Neuronal stem cell (in vitro differentiated cells): ENCODE measurements at places on chromosomes 7 and 10.

- no peak for DNase-seq
Observed at GRCh38 chr7:88307412-88307811, 718 bp upstream of the STEAP4 start.

DNA sequence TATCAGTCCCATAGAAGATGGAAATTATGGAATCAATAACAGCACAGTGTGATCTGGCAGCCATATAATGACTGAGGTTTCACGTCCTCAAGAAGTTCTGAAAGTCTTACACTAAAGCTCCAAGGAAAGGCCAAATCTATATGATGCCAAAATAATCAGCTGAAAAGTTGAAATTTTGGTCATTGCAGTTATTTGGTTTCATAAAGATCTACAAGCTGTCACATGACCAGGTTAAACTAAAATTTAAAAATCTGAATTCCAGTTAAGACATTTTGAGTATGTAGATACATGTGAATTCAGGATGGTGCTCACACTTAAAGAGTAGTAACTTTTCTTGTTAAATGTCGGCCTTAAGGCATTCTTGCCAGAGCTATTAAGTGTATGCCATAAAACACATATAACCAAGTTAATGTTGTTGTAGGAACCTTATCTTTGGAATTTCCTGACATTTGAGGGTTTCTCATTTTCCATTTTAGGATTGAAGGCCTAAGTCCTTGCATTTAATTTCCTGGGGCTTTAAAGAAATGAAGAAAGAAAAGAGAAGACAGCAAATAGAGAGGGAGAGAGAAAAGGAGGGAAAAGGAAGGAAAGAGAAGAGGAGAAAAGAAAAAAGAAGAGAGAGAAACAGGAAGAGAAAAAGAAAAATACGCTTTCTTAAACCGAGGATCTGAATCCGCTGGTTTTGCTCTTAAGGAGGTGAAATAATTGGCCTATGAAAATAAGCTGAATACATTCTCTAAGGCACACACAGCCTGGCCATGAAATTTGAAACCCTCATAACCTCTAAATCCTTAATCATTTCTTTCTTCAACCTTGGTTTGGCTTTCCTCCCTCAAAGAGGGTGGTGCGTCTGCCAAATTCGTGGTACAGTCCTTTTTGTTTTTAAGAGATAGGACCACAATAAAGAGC, 43.8 kb downstream of the DENND2A start:
- DNase-seq, result no peak

DNA sequence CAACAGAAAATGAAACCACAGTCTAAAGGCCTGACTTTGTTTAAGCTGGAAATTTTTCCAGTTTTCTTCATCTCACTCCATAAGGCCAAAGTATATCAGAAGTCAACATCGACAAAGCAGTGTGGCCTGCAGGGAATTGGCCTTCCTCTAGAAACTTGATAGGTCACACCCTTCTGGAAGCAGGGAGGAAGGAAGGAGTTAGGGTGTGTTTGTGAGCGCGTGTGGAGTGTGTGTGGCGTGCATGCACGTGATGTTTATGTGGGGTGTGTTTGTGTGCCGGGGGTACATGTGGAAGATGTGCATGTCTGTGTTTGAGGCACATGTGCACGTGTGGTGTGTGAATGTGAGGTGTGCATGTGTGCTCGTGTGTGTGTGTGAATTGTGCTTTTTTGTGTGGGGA, 28.6 kb downstream of the ZC3HAV1 start:
- DNase-seq, result no peak

GRCh38 chr10:49089152-49089551, 26.2 kb downstream of the VSTM4 start:
- DNase-seq, result no peak

DNA sequence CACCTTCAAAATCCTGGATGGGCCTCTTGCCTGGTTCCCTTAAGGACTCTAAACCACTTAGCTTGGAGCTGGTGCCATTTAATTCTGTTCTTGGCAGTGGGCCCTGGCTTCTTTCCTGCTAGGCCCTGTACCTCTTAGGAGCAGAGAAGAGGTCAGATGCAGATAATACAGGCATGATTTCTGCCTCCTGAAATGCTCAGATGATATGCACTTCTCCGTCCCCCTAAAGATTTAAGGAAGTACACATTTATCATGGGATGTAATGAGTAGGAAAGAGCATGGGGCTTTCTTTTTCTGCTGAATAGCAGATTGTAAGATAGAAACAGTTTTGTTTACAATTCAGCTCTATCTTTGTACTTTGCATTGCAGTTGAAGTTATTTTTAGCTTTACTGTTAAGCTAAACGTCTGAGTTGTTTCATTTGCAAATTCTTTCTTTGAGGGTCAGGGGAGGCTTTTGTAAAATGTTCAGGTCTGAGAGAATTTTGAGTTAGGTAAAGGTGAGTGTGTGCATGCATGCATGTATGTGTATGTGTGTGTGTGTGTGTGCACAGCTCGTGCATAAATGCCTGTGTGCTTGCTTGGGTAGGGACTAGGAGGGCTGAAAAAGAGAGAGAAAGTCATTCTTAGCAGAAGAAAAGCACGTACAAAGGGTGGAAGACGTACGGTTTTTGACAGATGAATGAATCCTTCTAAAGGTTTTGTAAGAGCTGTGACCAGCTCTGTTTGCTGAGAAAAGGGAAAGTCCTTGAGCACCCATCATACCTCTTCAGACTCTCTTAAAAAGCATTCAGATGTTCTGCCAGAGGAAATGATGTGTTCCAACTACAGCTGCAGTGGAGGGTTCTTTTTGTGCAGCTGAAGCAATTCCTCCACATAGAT, 364.2 kb downstream of the AUTS2 start:
- no peak for DNase-seq

DNA sequence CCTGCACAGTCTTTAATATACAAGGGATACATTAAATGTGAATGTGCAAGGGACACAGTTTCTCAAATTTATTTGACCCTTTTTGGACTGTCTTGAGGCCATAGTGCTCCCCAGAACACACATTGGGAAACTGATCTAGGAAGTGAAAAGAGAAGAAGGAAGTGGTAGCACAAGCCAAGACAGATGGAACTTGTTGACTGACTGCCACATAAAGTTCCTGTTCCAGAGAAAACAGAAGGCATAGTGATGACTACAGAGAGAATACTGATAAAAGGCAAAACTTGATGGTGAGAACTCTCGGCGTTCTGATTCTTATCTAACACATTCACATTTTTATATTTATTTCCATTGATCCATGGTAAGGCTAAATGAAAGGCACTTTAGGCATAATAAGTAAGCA, 1216.4 kb downstream of the CNTNAP2 start:
- DNase-seq, result no peak

- no peak for DNase-seq
Observed at GRCh38 chr10:77710081-77710551, 72.5 kb upstream of the KCNMA1 start.

- no peak for DNase-seq
Observed at GRCh38 chr10:116670706-116671105, 50.0 kb downstream of the PNLIPRP2 start.

DNA sequence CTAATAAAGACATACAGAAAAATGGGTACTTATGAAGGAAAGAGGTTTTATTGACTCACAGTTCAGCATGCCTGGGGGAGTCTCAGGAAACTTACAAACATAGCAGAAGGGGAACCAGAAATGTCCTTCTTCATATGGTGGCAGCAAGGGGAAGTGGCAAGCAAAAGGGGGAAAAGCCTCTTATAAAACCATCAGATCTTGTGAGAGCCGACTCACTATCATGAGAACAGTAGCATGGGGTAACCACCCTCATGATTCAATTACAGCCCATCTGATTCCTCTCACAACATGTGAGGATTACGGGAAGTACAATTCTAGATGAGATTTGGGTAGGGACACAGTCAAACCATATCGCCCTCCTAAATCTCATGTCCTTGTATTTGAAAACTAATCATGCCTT, 1305.4 kb upstream of the SORCS1 start:
- DNase-seq, result no peak

DNA sequence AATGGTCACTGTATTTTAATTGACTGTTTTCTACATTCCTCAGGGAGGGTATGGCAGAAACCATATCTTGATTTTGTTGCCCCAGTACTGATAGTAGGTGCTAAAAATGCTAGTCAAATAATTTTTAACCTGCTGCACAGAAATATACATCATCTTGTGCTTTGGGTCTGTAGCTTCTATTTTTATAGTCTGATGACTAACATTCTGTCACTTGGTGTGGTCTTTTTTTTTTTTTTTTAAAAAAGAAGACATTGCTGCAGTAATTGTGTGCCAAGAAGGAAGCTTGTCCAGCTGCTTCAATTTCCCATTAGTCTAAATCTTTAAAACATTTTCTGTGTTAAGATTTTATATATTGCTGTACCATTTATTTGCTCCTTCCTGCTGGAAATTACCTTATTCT, 83.6 kb downstream of the ICA1 start:
- DNase-seq, result no peak

DNA sequence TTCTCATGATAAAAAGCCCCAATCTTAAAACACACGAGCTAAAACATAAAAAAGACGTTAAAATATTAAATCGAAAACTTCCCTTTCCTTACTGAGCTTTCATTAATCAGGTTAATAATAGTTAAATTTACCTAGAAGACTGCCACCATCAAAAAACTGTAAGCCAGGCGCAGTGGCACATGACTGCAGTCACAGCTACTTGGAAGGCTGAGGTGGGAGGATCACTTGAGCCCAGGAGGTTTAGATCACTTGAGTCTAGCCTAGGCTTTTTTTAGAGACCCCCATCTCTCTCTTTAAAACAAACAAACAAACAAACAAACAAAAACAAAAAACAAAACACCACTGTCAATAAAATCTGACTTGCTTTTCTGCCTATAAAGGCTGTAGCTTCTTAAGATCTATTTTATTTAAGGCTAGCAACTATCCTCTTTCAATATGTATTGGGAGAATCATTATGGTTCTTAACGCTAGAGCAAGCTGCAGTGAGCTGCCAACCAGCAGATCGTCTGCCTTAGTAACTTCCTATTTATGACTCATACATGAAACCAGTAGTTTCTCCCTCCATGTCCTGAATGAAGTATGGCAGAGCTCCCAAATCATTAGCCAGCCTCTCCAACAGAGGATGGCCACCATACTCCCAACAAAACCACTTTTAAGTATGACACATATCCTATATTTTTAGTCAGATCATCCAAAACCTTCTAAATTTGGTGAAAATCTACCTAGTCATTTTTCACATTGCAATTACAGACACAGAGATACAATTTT, 163.7 kb downstream of the SRPK2 start:
- no peak for DNase-seq

GRCh38 chr10:132059760-132060508, 5.8 kb upstream of the JAKMIP3 start:
- DNase-seq, result no peak

GRCh38 chr7:13989126-13989948, at the start of gene ETV1:
Gene ETV1 (minus strand): TSS chr7:13989666. CDS start chr7:13989052, 614 bp downstream.
- DNase-seq, result peak; percentile 86

DNA sequence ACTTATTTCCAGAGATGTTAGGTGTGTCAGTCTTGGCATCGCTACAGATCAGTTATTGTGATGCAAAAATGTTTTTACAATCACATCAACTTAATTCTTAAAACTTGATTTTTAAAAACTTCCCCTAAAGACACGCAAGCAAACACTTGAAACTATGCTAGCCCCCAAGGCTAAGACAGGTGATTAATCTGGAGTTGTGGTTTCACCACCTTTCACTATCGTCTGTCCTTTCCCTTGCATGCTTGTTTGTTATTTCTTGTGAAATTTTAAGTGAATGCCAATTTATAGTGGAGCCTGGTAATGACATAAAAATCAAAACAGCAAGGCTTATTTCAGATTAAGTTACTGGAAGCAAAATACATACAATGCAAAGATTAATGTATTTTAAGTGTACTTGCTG, 70.4 kb downstream of the SLC35B4 start:
- no peak for DNase-seq

DNA sequence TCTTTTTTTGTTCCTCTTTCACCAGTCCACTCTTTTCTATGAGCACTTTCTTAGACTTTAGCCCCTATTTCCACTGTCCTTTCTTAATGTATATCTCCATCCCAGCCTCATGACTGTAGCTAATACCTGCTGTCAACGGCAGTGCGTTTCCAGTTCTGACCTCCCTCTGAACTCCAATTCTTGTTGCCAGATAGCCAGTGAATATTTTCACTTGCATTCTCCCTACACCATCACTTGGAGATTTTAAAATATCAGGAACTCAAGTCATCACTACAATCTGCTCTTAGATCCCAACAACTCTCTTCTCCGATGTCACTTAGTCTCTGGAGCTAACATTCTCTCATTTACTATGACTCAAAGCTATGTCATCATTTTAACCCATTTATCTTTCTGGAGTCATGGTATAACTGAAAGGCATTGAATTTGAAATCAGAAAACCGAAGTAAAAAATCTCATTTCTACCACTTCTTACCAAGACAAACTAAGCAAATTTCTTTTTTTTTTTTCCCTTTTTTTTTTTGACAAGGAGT, 5.1 kb upstream of the SLC16A12 start:
- no peak for DNase-seq

- no peak for DNase-seq
Observed at GRCh38 chr10:77770868-77771175, 133.2 kb upstream of the KCNMA1 start.

DNA sequence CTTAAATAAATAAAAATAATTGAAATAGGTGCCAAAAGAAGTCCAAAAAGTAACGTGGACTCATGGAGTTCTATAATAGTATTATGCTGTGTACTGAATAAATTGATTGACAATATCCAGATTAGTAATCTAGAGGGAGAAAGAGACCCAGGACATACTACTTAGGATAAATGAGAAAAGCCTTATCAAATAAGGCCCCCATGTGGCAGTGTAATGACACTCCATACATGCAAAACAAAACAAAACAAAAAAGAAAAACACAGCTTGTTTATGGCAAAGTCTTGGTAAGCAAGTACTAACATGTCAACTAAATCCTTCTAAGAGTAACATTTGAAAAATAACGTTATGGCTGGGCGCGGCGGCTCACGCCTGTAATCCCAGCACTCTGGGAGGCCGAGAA, 3.6 kb upstream of the RUNDC3B start:
- no peak for DNase-seq

- DNase-seq, result no peak
Observed at GRCh38 chr10:33684211-33684611, 349.7 kb upstream of the NRP1 start.

- DNase-seq, result no peak
Observed at GRCh38 chr7:81175275-81175940, 256.6 kb upstream of the SEMA3C start.

DNA sequence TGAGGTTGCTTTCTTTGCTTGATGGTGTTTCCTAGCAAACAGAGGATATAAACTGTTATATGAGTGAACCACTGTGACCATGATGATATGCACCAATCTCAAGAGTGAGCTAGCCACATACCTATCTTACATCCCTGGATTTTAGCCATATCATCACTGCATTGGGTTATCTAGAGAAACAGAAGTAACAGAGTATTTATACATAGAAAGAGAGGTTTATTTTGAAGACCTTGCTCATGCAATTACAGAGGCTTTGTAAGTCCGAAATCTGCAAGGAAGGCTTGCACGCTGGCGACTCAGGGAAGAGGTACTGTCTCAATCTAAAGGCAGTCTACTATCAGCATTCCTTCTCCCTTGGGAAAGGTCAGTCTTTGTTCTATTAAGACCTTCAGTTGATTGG, 11.8 kb upstream of the PON2 start:
- DNase-seq, result no peak

GRCh38 chr10:85036661-85037060, 708.3 kb downstream of the CCSER2 start:
- DNase-seq, result no peak
